ENCODE measurements at places on chromosomes 2 and 18.

GRCh38 chr2:72293620-72294019, 146.0 kb upstream of the CYP26B1 start:
- no peak for DNase-seq

DNA sequence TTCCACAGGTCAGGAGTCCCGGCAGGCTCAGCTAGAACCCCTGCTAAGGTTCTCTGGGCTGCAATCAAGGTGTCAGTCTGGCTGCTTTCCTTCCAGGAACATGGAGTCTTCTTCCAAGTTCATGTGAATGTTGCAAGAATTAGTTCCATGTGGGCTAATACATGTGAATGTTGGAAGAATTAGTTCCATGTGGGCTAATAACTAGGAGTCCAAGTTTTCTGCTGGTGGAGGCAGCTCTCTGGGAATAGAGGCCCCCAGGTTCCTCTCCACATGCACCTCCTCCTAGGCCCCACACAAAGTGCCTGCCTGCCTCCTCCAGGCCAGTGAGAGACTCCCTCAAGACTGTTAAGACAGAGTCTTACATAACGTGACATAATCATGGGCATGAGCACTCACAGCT, 140.8 kb upstream of the SLC35G4 start:
- DNase-seq = no peak

GRCh38 chr2:135963841-135964240, 21.6 kb downstream of the DARS1 start:
- no peak for DNase-seq

DNA sequence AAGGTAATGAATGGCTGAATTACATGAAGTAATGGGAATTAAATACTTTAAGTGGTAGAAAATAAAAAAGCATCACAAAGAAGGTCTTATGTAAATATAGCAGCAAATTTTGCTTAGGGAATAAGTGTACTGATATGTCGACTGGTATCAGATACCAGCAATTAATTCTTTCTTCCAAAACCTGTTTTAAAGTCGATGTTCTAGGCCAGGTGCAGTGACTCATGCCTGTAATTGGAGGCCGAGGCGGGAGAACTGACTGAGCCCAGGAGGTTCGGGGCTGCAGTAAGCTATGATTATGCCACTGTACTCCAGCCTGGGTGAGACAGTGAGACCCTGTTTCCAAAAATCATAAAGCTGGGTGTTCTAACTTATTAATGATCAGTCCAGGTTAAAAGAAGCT, 30.3 kb downstream of the SP3 start:
- no peak for DNase-seq

DNA sequence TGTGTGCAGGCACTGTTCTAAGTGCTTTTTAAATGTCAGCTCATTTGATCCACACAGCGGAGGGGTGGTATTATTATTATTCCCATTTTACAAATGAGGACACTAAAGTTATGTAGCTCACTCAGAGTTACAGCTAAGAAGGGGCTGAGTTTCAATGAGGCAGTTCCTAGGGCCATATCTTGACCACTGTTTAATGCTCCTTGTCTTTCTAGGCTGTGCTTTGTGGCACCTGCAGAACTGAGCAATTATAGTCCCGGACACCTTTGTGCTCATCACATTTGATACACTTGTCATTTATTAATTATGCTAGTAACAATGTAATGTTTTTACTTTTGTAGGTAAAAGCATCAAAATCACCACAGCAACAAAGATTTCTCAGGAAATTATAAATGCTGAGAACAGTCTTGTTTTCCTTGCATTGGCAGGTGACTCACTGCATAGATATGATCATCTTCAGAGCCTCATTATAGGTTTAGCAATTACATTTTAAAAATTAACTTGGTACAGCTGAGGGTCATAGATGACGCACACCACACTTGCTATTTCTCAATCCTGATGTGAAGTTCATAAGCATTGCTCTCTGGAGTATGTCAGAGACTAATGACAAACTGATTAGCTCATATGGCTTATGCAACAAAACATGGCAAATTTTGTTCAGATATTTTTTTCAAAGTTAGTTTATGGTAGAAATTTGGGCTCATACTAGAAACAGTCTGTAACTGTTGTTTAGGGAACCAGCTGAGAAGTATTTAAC, 366.8 kb downstream of the TGIF1 start:
- no peak for DNase-seq

GRCh38 chr2:118650327-118650726, 197.1 kb downstream of the EN1 start:
- no peak for DNase-seq

- no peak for DNase-seq
Observed at GRCh38 chr2:191041418-191042161, 27.6 kb upstream of the STAT1 start.

DNA sequence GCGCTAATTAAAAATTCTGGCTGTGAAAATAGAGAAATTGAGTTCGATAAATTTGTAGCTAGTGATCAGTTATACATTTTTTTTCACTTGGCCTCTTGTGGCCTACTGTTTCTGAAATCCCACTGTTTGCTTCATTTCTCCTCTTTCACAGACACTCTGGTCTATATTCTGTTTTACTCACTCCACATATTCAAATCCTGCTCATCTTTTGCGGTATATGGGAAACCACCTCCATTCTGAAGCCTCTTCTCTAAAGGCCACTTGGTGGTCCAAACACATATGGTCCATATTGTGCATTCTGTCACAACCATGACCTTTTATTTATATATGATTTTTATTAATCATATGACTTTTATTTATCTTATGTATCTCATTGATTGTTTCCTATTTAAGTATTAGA, 67.0 kb downstream of the MYO1B start:
- no peak for DNase-seq

DNA sequence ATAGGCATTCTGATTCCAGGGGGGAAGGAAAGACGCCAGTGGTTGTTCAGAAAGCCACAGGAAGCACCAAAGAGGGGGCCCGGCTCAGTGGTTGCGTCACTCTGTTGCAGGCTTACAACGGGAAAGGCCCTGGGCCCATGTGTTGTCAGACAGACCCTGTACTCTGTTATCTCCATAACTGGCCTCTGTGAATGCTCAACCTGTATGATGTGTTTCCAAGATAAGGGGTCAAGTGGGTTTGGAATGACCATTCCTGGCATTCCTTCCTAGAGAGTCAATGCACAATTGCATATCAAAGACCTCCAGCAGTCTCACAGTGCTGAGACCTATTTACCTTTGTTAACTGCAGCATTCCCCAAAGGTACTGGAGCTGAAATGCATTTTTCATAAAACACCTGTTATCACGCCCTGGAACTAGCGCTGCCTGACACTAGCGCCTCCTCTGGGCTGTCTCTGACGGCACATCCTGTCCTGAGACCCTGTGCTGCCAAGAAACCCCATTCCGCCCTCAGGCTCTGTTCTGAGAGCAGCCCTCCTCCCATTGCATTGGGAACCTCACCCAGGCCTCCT, 13.2 kb upstream of the LRRFIP1 start:
- DNase-seq = no peak

GRCh38 chr2:233346930-233347329, 7.4 kb upstream of the DGKD start:
- no peak for DNase-seq

DNA sequence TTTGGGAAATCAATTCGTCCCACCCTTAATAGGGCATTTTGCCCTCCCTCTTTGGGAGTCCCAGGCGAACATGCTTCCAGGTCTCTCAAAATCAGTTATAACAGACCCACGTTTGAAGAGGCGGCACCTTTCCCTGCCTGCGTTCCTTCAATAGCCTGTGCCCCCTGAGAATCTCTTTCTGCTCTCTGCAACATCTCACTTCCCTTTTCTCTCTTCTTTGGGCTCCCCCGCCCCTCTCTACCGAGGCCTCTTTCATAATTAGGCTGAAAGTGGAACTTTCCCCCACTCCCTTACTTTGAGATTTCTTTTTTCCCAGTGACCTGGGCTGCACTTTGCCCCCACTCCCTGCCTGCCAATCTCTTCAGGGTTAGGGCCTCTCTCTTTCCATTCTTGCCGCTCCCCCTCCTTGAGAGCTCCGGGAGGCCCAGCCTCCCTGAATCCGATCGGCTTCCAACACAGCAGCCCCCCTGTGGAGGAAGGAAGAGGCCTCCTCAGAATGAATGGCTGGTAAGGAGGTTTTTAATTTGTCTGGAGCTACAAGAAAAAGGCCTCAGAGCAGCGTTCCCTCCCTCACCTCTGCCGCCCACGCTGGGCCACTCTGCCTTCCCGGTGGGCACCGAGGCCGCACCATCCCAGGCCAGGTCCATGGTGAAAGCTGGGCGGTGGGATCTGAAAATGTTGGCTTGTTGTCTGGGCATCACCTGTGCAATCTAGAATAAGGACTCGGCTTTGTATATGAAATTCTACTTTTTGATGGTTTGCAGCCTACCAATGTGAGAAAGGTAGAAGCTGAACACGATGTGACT, 162.6 kb upstream of the SIX3 start:
- no peak for DNase-seq

- DNase-seq = no peak
Observed at GRCh38 chr2:207766041-207766551, 3.6 kb downstream of the FZD5 start.

- DNase-seq = no peak
Observed at GRCh38 chr2:25238920-25239319, 70.5 kb upstream of the POMC start.

DNA sequence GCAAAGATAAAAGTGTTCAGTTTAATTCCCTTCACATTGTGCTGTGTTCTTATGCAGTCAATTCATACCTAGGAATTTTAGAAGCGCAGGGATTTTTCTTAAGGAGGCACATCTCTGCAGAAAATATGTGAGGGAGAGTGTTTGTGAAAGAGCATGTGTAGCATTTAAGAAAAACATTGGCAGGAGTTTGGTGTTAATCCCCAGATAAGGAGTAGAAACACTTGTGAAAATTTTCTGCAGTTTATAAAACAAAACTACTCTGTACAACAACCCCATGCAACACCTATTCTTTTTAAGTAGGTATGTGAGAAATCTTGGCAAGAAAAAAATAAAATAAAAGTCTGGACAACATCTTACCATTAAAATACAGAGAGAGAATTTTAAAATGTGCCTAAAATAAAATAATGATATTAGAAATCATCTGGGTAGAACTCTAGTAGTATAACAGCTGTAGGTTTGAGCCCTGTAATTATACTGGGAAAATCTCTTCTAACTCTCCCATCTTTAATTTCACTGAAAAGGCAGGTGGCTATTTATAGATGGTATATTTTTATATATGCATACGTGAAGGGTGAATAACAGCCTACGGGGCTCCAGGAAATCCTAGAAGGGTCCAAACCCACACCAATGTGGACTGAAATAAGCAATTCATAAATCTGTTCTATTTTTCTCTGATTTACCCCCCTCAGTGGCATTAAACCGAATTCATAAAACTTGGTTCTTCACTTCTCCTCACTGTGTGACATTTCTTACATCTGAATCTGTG, 6.6 kb downstream of the FZD7 start:
- DNase-seq = no peak

DNA sequence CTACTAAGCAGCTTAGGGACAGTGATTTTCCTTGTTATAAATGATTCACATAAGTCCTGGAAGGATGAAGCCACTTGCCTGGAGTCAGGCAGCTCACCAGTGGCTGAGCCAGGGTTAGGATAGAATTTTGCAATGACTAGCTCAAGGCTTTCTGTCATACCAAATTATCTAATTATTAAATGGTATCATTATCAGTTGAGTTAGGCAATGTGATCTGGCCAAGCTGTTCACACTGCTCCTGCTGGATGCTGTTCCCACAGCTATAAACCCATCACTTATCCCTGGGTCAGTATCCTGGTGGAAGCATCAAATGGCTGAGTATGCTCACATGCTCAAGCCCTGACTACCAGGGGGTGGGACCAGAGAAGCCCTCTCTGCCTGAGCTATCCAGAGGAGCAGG, 235.2 kb downstream of the MTX2 start:
- no peak for DNase-seq

GRCh38 chr2:219495531-219496122, 3.1 kb upstream of the GMPPA start:
- DNase-seq = peak; percentile 65

DNA sequence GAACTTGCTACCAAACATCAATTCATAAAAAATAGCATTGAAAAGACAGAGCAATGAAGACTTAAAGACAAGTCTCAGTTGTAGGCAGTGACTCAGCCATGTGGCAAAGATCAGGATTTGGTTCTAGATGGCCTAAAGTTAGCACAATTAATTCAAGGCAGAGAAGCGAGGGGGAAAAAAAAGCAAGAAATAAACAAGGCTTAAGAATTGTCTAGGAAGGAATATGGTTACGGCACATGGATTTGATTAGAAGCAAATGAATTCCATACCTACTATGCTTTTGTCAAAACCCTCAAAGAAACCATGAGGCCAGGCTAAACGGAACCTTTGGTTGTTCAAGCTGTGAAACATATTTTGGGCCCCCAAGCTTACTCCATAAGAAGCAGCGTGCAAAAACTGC, 362.2 kb upstream of the KCNH7 start:
- no peak for DNase-seq

- peak; percentile 76 for DNase-seq
Observed at GRCh38 chr2:112181571-112182290, 43.5 kb downstream of the FBLN7 start.

GRCh38 chr2:1854729-1855547, 110.6 kb upstream of the PXDN start:
- DNase-seq = no peak

- DNase-seq = no peak
Observed at GRCh38 chr2:205369813-205370212, 312.5 kb upstream of the NRP2 start.

GRCh38 chr2:127675331-127676261, at the start of gene LIMS2:
LIMS2 (minus strand) TSS chr2:127675530; CDS start chr2:127675024, 506 bp downstream.
- DNase-seq = no peak

DNA sequence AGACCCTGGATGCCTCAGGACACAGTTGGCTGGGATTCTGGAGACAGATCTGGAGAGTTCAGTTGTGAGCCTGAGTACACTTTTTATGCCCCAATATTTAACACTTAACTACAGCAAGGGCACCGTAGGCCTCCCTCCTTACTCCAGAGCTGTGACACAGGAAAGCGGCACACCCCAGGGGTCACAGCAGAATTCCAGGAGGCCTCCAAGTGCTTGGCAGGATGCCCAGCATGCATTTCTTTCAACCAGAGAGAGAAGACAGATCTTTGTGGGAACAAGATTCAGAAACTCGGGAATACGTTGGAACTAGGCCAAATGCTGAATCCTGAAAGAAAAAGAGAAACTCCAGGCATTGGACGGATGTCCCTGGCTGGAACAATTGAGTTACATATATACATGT, 199.2 kb upstream of the NT5C1B start:
- no peak for DNase-seq

DNA sequence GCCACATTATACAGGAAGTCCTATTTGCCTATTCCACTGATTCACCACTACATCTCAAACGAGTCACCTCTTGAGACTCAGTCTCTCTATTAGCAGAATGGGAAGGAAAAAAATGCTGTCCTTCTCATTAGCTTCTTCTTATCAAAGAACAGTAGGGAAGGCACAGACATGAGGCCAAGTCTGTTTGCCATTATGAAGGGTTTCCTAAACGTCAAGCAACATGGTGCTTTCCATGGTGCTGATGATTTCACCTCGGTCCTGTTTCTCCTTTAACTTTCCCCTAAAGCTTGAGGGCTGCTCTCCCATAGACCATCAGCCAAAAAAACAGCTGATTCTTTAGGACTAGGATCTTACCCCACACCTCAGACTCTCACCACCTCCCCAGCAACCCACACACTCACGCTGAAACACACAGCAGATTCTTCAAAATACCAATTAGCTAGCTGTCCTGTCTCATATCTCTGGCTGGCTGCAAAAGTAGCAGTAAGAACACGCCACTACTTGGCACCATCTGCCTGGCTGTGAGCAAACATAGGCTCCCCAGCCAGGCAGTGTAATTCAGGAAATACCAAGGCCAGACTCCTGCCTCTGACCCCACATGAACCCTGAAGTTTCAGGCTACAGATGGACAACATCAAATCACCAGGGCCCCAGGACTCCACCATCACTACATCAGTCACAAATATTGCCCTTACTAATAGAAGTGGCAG, 30.5 kb downstream of the GALNT14 start:
- no peak for DNase-seq

GRCh38 chr2:212777020-212777491, 238.5 kb upstream of the ERBB4 start:
- no peak for DNase-seq

All from CD4-positive, alpha-beta T cell treated with Interferon alpha-2 for 1 hour (primary cell).